Immature natural killer cell (primary cell): ENCODE measurements at places on chromosomes 3 and 15.

- H3K36me3 ChIP-seq, result peaks cover 4% of the 10 kb centered on the region
- no peak overlapping the region for H3K27ac ChIP-seq
- no peak for DNase-seq
- H3K27me3 ChIP-seq, result peaks cover 6% of the 10 kb centered on the region
- peaks cover 5% of the 10 kb centered on the region for H3K4me1 ChIP-seq
Measured at GRCh38 chr15:90685591-90686434, 31.3 kb upstream of the BLM start.

GRCh38 chr3:196942915-196943277, 568 bp upstream of the NCBP2 start:
- no peaks in the 10 kb centered on the region for H3K36me3 ChIP-seq
- H3K4me3 ChIP-seq, result peak overlapping the region; percentile 92
- H3K27me3 ChIP-seq, result peaks cover 5% of the 10 kb centered on the region
- H3K4me1 ChIP-seq, result peaks cover 39% of the 10 kb centered on the region
- H3K27ac ChIP-seq, result peak overlapping the region; percentile 94

DNA sequence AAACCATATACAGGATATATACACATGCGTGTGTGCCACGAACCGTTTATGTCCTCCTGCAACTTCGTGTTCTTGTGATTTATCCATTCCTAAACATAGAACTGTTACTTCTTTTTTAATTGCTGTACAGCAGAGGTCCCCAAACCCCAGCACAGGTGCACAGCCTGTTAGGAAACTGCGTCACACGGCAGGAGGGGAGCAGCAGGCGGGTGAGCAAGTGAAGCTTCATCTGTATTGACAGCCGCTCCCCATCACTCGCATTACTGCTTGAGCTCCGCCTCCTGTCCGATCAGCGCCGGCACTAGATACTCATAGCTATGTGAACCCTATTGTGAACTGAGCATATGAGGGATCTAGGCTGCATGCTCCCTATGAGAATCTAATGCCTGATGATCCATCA, 34.9 kb upstream of the NRROS start:
- H3K4me1 ChIP-seq, result peaks cover 5% of the 10 kb centered on the region
- no peak for DNase-seq
- H3K27me3 ChIP-seq, result no peaks in the 10 kb centered on the region
- no peaks in the 10 kb centered on the region for H3K36me3 ChIP-seq
- no peak overlapping the region for H3K4me3 ChIP-seq

DNA sequence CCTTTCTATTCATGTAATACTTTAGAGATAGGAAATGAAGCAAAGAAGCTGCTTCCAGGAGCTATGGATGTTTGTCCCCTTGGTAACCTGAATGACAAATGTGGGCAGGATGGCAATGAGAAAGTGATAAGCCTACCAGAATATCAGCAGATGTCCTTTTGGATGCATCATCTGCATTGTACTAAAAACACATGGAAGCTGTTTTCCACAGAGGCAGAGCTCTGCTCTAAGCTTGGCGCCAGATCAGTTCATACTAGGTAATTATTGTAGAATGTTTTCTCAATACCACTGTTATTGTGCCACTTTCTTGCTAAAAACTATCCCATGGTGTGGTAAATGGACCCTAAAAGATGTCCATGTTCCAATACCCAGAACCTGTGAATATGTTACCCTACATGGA, 100.2 kb downstream of the DTWD1 start:
- H3K27me3 ChIP-seq, result no peaks in the 10 kb centered on the region
- no peak for DNase-seq
- no peaks in the 10 kb centered on the region for H3K4me1 ChIP-seq
- H3K4me3 ChIP-seq, result no peak overlapping the region

DNA sequence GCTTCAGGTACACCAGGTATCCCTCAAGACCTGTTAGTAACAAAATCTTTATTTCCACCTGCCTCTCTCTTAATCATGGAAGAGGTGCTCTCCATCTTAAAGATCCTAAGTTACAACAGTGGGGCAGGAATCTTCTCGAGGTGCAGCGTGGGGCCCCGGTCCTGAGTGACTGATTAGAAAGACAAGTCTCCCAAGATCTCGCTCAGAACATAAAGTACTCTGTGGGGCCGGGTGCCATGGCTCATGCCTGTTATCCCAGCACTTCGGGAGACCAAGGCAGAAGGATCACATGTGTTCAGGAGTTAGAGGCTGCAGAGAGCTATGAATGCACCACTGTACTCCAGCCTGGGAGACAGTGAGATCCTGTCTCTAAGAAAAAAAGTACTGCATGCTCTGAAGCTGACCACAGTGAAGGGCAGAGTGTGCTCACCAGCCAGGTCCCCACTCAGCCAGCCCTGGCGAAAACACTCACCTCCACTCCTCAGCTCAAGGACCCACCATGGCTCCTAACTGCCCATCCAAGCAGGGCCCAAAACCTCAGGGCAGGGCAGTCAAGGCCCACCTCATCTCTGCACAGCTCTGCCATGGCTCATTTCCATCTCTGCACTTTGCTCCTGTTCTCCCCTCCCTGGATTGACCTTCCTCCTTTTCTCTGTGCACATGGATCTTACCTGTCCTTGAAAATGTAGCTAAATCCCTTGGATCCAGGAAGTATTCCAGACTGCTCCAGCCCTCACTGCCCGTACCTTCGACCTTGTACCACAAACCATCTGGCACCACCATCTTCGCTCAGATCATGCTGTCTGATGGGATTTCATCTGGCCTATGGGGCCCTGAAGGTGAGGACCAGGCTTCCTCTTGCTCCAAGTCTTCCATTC, 7.1 kb downstream of the SEMA7A start:
- H3K4me1 ChIP-seq, result peaks cover 35% of the 10 kb centered on the region
- peaks cover 4% of the 10 kb centered on the region for H3K36me3 ChIP-seq
- no peak for DNase-seq

DNA sequence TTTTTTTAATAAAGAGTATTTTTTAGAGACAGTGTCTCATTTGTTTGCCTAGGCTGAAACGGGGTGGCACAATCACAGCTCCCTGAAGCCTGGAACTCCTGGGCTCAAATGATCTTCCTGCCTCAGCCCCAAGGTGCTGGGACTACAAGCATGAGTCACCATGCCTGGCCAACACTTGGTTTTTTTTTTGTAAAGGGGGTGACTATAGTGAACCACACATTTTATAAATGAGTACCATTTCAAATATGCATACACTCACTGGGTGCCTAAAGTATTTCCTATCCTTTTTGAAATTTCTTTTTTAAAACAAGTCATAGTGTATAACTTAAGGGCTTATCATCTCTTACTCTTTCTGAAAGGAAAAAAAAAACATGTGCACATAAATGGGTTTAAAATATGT, 325.2 kb upstream of the MEIS2 start:
- no peak overlapping the region for H3K4me3 ChIP-seq
- no peaks in the 10 kb centered on the region for H3K27me3 ChIP-seq
- no peak for DNase-seq
- H3K27ac ChIP-seq, result no peak overlapping the region
- no peaks in the 10 kb centered on the region for H3K4me1 ChIP-seq

DNA sequence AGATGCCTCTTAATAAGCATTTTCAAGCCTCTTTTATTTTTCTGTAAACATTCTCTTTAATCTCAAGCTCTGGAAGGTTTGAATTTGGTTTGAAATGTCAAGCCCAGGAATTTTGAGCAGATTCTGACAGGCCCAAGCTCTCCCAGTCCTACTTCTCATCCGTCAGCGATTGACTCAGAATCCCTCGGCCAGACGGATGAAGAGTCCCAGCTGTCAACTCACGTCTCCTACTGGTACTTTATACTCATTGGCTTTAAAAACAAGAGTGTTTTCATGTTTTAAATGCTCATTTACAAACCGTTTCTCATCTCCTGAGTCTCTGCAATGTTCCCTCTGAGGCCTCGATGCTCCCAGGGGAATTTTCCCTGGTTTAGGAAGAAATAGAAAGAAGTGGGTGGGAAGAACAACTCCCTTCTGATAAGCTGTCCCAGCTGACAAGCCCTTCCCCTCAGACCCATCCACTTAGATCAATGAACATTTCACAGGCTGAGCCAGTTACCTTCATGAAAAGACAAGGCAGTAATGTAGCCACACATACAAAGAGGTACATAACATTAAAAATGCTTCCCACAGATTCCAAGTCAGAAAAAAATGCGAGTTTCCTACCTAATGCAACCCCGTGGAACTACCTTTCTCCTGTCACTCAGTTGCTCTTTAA, 478.2 kb upstream of the DPH6 start:
- no peak for DNase-seq
- no peak overlapping the region for H3K27ac ChIP-seq
- H3K4me3 ChIP-seq, result no peak overlapping the region
